ENCODE measurements at places on chromosomes 5 and 9.

DNA sequence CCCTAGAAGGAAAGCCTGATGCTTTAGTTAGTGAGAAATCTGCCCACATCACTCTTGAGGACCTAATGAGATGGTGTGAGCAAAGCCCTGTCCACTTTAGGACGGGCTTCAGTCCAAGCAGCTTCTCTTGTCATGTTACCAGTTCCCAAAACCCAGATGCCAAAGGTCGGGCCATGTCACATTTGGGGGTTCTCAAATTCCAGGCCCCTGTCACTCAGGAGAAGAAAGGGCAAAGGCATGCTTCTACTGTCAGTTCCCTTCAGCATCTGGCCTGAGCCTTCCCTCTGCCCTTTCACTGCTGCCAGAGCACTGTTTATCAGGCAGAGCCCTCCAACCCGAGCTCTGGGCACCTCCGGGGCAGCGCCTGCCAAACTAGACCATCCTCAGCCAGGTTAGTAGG, 556.0 kb downstream of the BNC2 start:
- no peak for DNase-seq

DNA sequence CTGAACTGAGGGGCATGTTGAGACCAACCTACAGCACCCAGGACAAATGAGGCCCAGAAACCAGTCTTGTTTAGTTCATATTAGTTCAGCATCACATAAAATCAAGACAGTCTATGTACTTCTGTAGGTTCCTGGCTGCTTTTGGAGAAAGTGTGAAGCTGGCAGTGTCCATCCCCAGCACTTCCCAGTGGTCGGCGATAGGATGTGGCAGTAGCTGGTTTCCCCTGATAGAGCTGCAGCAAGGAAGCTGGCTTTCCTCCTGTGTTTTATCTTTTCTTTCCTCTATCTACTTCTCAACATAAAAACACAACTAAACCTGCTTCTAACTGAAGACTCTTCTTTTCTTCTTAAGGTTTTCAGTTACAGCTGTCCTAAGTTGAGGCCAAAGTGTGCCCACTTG, 43.0 kb upstream of the SLC46A2 start:
- DNase-seq: no peak

DNA sequence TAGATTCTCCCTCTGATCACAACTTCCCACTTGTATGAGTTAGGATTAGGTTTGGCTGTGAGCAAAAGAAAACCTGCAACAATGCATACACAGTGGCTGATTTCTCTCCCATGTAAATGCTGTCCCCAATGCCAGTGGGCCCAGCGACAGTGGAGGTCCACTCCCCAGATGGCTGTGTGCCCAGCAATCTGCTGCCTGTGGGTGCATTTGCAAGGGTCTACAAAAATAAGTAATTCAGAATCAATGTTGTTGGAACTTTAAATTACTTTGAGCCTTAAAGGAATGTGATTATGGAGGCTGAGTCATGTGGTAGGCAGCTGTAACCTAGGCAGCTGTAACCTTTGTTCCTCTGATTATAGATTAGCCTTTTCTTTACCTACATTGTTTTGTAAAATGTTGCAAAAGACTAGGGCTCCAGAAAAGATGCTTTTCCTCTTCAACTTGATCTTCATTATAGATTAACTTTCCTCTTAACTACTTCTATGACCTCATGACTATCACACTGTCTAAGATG, 14.2 kb upstream of the MXD3 start:
- no peak for DNase-seq

DNA sequence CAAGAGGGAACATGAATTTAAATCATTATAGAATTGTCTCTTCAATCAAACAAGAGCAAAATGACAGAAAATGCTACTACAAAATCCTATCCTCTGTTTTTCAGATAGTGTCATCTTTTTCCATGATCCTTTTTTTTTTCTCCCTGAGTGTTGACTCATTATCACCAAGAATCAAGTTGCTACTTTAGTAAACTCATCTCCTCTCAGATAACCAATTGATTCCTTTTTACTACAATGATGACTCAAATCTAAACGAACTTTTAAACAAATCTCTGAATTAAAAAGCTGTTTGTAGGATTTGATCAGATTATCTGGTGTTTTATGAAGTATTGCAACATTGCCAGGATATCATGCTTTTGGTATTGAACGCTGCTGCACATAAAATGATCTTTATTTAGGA, 23.9 kb upstream of the IL7R start:
- no peak for DNase-seq

All from CD4-positive, alpha-beta T cell treated with Interleukin-15 for 4 hours (primary cell).